Left renal pelvis (tissue), 4 donors: ENCODE measurements at places on chromosomes 7 and 10.

DNA sequence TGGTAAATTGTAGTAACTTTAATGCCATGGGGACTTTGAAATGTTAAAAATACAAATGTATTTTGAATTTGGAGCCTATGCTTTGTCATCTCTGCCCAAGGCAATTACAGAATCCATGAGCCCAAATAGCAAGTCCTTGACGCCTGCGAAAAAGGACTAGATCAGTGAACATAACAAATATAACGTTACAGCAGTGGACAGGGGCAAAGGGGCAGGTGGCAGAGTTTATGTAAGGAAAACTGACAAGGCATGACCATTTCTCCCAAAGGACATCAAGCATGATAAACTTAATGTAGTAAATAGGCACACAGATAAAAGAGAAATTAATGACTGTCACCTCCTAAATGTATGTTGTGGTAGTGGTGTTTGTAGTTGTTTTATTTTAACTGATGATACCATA lies 297.1 kb downstream of the LRRTM3 start:
- DNase-seq, result no peak

DNA sequence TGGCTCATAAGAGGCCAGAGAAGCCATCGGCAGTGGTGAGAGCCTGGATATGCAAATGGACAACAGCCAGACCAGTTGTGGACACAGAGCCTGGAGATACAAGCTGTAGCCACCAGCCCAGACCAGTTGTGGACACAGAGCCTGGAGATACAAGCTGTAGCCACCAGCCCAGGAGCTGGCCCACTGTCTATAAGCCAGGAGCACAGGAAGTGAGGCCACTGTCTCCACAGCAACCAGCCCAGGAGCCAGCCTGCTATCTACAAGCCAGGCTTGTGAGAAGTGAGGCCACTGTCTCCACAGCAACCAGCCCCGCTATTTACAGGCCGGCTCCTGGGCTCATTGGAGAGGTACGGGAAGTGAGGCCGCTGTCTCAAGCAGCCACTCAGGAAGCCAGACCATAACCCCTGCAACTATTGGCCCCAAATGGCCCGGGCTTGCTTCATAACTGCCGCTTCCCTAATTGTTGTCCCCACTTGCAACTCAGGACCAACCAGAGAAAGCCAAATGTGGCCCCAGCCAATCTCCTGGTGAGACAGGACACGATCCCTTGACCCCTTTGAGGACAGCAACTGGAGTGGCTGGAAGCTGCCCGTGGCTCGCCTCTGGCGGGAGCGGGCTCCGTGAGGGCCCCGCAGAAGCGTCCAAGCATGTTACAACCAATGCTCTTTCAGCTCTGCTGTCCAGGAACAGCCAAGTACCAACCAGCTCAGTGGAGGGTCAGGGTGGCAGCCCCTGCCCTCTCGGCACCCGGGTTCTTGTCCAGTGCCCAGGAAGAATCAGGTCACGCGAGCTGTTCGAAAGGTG lies 44.1 kb upstream of the CNPY1 start:
- DNase-seq, result no peak

DNA sequence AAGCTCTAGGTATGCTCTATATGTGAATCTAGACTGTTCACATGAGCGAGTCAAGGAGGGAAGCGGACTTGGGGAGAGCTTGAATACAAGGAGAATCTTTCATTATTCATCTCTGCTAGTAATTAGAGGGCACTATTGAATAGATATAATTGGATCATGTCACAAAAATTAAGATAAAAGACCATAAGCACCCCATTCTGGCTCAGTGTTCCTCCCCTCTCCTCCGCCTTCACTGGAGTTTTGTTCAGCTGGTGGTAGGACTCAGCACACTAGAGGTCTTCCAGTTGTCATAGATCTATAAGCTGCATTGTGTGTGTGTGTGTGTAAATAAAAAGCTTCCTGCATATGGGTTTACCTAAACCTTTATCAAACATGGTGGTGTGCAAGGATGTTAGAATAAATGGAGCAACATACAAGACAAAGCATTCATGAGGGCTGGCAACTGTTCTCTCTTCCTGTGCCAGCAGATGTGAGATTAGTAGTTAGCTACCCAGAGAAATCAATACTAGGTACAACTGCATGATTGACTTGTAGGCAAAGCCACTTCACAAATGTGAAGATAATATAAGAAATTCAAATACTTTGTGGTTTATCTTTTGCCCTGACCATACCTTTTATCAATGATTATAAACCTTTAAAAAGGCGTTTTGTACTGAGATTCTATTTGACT lies 142.6 kb downstream of the CREB5 start:
- DNase-seq, result no peak

- no peak for DNase-seq
These were observed 991.3 kb downstream of the LRMDA start for GRCh38 chr10:76422769-76423168.

GRCh38 chr7:71706597-71706975 lies 574.6 kb downstream of the GALNT17 start:
- DNase-seq, result no peak

- no peak for DNase-seq
These were observed 177.8 kb downstream of the PIP4K2A start for GRCh38 chr10:22536620-22537019.

GRCh38 chr7:47149971-47150370 lies 431.9 kb downstream of the TNS3 start:
- DNase-seq, result no peak

- DNase-seq, result no peak
These were observed 181.4 kb downstream of the CUX1 start for GRCh38 chr7:101998906-101999240.

DNA sequence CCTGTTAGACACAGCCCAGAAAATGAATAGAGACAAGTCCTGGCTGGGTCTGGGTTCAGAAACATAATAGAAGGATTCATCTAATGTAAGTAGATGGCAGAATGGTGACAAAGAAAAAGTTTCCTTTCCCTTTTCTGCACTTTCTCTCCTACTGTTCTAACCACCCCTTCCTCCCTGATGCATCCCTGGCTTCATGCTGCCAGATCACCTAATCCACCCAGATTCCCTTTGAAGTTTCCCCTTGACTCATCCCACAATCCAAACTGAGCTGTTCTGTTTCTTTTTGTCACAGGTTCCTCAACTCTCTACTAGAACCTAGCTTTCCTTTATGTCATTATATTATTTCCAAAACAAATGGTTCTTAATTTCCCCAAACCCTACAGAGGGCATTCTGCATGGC lies 1.1 kb upstream of the MACC1 start:
- DNase-seq, result no peak

DNA sequence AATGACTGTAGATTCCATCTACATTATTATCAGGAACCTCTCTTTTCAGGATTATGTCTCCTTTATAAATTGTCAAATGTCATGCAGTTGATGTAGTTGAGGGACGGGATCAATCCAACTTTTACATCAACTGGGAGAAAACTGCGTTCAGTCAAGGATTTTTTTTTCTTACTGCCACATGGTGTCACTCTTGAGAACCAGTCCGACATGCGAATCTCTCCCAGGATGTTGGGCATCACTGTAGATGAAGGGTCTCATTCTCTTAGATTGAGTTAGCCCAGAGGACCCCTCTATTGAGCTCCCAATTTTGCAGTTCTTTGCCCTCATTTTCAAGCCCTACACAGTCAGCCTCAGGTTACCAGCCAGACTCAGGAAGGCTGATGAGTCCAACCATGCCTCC lies 120.3 kb upstream of the PTPRZ1 start:
- DNase-seq, result no peak

GRCh38 chr10:12448340-12448728 lies 99.0 kb downstream of the CAMK1D start:
- no peak for DNase-seq

GRCh38 chr10:28850784-28851183 lies 173.5 kb downstream of the BAMBI start:
- no peak for DNase-seq

DNA sequence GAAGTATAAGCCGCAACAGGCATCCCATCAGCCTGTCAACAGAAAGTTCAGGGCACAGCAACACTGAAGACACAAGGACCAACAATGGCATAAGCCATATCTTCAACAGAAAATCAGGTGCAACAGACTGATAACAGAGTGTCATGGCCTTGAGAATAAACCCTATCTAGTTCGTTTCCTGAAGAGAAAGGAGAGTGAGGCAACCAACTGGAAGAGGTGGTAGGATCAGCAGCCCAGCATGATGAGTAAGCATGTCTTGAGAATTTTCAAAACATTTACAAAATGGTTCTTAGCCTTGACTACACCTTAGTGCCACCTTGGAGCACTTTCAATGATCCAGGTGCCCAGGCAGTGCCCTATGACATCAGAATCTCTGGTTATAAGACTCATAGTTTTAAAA lies 290.2 kb upstream of the SEMA3C start:
- no peak for DNase-seq

GRCh38 chr7:84663224-84663623 lies 468.6 kb upstream of the SEMA3A start:
- no peak for DNase-seq

DNA sequence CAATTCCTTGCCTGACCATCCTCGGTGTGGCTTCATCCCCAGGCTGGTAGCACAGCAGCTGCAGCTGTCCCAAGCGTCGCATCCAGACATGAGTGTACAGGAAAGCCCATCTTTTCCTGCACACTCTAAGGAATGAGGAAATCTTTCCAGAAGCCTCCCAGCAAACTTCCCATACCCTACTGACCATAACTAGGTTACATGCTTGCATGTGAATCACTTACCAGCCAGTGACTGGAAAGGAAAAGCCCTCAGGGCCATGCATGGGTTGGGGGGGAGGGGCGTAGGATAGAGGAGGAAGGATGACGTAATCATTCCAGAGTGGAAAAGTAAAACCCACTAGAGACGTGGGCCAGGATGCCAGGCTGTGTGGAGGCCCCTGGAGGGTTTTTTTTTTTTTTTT lies 18.9 kb upstream of the ZNF212 start:
- no peak for DNase-seq
